RPMI7951 (cell line): ENCODE measurements at places on chromosomes 2 and 18. TPM values are rescaled to one million over a fixed set of nuclear protein-coding genes. Genes with fewer than 3 reads are reported as not detected.

GRCh38 chr2:207772081-207772843 lies 2.6 kb upstream of the FZD5 start:
- peak; percentile 40 for DNase-seq

- no peak for DNase-seq
Observed at GRCh38 chr2:97963880-97964279, 31.9 kb downstream of the TMEM131 start.

GRCh38 chr2:159211447-159212396 lies 74.8 kb downstream of the WDSUB1 start:
- no peak for DNase-seq

DNA sequence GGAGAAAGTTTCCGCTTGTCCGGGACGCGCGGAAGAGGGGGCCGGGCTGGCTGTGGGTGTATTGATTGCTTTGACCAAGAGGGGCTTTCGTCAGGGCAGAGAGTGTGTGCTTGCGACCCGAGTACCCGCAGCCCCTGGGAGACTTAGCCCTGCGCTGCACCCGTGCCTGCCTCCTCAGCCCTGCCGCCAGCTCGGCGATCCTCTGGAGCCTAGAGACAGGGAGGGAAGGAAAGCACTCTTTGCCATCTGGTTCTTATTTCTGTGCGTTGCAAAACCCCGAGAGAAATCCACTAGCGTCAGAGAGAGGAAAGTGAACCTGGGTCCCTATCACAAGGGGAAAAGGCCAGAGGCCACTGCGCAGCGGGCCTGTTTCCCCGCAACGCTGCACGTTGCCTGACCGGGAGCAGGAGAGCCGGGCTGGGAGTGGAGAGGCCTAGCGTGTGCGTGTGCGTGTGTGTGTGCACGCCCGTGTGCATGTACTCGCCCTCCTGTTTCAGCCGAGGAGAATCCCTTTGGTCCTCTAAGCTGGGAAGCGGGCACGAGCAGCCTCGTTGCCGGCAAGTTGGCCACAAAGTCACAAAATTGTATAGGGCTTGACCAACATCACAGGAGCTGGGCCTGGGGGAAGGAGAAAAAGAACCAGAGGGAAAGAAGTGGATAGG lies 1.7 kb downstream of the SIX3 start:
- DNase-seq = no peak

DNA sequence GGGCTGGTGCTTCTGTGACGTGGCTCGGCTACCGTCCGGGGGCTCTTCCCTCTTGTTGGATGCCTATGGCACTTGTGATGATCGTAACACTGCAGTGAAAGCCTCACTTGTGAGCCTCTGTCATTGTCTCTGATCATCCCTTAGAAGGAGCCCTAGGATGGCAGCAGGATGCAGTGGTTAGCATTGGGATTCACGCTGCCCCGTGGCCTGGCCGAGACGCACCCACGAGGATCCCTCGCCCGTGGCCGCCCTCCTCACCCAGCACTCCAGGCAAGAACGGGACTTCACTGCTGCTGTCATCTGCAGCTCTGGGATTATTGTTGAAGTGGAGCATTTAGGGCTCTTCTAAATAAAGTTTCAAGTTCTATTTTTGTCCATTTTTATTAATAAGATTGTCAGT lies 46.8 kb upstream of the CTDP1 start:
- no peak for DNase-seq

The GLI2 gene
- 3.2 and 3.9 TPM in 2 replicates for total RNA-seq

The PMAIP1 gene
- total RNA-seq = 43.7 and 50.3 TPM in 2 replicates
